Uterus (tissue), 4 donors: ENCODE measurements at places on chromosomes 7 and 10. TPM values are rescaled to one million over a fixed set of nuclear protein-coding genes. Genes with fewer than 3 reads are reported as not detected.

GRCh38 chr10:56880606-56881005, 519.5 kb upstream of the ZWINT start:
- no peak for DNase-seq

GRCh38 chr7:81769891-81770727, at the start of gene HGF:
Gene HGF (minus strand): TSS chr7:81770047. CDS start chr7:81769971, 76 bp downstream.
- DNase-seq: peak; percentile 80

- no peak for DNase-seq
Observed at GRCh38 chr10:58776568-58777318, 264.1 kb downstream of the BICC1 start.

DNA sequence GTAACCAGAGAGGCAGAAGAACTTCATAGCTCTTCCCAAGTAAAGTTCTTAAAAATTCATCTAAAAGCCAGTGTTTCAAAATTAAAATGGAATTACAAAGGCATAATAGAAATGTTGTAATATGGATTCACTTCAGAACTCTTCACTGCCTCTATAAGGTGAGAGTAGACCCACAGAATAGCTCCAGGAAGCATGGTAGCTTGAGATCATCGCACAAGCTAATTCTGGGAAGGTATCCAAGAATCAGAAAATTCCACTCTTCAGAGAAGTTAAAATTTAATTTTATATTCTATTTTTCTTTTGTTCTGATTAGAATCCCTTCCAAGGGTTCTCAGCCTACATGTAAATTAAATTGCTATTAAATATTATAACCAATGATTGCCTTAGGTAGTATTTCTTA, 1.5 kb upstream of the DHX32 start:
- no peak for DNase-seq

GRCh38 chr7:98467570-98468312, 66.9 kb upstream of the BAIAP2L1 start:
- DNase-seq: no peak

DNA sequence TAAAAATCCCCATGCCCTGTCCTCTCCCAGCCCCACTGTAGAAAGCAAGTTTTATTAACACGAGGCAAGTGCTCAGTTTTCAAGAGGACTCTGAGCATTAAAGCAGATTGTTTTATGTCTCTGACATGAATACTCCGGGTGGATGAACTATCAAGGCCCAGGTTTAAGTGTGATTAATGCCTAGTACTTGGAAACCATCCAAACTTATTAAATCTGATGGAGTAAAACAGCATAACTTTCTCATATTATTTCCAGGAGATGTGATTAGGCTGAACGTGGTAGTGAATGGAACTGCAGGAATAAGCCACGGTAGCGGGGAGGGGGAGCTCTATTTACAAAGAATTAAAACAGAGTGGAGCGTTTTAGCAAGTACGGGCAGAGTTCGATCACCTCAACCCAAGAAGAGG, 144.2 kb upstream of the RNF32 start:
- no peak for DNase-seq

DNA sequence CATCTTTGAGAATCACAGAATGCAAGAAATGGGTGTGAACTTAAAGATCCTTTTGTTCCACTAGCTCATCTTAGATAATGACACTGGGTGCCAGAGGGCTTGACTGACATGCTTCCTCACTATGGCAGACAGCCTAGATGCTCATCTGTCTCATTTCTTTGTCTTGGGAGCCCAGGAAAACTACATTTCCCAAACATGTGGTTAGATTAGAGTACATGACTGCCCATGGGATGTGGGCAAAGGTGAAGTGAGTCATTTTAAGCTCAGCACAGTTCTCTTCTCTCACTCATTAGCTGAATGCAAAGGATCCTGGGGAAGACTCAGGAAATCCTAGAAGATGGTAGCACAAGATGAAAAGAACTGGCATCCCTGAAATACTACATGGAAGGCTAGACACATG, 32.5 kb upstream of the TBX20 start:
- DNase-seq: no peak

- DNase-seq: no peak
Observed at GRCh38 chr7:459584-460373, 59.9 kb downstream of the PDGFA start.

Gene GPR15LG
- not detected for total RNA-seq

Gene PTPRZ1
- total RNA-seq: not detected

Gene SPDYE1
- total RNA-seq: not detected
